NCI-H1930 (cell line): ENCODE measurements at places on chromosomes 1 and 21.

DNA sequence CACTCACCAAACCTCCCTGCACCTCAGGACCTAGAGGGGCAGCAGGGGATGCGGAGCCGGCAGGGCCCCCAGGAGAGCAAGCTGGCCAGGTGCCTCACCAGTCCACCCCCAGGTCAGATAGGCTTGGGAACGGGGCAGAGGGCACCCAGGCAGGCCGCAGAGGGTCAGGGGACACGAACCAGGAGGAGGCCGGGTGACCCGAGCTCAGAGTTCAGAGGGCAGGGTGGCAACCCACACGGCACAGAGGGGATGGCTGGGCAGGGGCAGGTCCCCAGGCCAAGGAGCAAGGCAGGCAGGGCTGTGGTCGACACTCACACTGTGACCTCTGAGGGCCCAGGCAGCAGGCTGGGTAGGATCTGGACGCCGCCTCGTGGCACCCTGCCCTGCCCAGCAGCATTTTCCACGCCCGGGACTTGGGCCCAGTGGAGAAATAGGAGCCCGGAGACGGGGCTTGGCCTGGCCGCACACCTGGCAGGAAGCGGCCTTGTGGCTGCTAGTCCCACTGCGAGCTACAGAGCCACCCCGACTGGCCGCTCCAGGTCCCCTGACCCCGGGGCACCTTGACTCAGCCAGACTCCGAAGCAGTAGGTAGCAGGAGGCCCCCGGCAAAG, 5.3 kb downstream of the DVL1 start:
- no peak for DNase-seq

- no peak for DNase-seq
Observed at GRCh38 chr21:22056904-22057303, 1058.7 kb downstream of the NCAM2 start.

DNA sequence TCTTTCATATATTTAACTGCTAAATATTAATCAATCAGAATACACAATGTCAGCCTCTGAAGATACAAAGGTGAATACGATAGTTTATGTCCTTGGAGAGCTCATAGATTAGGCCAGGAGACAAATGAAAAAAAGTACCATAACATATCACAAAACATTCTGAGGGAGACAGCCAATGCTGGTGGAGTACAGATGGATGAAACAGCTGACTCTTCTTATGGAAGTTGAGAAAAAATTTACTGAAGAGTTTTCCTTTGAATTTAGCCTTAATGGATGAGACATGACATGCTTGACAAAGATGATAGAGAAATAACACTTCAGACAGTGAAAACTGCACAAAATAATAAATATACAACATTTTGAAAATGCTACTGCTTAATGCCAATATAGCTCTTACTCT, 193.5 kb downstream of the PDE4B start:
- no peak for DNase-seq

GRCh38 chr1:90710579-90711536, 6.2 kb downstream of the BARHL2 start:
- DNase-seq = no peak

DNA sequence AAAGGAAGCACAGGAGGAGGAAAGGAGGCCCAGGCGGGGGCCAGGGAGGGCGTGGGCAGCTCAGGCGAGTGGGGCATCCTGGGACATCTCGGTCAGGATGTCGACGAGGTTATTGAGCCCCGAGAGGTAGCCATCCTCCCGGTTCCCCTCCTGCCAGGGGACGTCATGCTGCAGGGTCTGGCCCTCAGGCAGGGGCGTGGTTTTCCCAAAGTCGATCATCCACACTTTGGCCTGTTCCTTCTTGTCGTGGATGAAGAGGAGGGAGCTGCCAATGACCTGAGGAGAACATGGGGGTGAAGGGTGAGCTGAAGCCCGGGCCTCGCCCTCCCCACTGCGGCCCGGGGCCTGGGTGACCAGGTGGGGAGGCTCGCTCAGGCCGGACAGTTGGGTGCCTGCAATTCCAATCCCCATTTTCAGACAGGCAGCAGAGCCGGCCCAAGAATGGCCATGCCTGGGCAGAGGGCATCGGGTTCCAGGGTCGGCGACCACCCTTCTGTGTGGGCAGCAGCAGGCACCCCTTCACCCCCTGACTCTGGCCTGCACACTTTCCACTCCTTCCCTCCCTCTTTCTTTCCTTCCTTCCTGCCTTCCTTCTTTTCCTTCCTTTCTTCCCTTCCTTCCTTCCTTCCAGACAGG, 86.2 kb downstream of the STUM start:
- DNase-seq = no peak

DNA sequence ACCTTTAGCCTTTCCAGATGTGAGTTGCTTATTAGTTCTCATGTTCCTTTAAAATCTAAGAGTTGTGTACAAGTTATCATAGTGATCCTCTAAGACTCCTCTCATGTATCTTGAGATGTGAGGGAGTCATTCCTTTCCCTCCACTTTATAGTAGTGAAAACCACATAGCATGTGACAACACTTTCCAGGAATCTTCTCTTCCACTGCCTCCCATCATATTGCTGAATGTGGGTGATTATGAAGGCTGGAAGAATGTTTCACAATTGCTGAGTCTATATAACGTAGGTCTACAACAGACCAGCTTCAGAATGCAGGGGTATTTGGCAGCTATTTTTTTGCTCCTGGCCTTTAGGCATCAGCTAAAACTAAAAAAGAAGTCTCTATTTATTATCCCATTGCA, 44.7 kb upstream of the LRRC7 start:
- DNase-seq = no peak

DNA sequence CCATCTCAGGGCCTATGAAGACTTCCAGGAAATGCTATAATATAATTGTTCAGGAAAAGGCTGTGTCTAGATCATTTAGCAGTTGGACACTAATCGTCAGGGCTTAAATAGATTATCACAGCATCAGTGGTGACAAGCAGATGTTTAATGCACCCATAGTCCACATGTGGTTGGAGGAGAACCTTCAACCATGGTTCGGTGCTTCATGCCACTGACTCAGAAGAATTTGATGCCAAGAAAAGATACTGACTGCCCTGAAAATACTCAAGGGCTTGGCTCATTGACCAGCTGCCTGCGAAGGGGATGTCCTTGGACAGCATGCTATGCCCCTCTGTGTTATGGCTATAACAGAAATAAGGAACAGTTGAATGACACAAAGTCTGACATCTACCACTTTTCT, 175.7 kb downstream of the HHIPL2 start:
- no peak for DNase-seq

GRCh38 chr1:202212787-202213186, 19.2 kb downstream of the LGR6 start:
- no peak for DNase-seq

- no peak for DNase-seq
Observed at GRCh38 chr1:43284546-43285110, 753 bp downstream of the C1orf210 start.

DNA sequence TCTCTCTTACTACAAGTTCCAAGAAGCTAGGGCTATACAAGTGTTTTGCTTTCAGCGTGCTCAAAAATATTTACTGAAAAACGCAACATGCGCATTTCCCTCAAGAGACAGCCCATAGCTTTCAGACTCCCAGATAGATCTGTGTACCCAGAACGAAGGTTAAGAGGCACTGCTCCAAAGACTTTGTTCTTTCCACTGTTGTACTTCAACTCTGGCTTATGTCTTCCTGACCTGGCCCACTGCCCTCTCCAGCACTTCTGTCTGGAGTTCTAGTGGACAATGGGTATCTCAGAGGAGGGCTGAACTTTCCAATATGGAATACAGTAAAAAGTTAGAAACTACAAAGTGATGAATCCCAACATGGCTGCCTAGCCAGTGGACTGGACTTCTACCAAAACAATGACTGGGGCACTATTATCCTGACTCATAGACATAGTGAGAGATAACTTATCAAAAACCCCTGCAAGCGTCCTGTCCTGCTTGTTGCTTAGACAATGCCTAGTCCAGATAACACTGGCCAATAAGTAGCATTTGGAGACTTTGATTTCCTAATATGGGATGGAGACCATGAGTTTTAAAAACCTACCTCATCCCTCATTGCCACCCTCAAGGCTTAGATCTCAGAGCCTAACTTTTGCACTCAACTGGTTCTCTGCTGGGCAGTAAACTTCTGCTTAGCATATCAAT, 8.8 kb upstream of the ADAR start:
- DNase-seq = no peak

DNA sequence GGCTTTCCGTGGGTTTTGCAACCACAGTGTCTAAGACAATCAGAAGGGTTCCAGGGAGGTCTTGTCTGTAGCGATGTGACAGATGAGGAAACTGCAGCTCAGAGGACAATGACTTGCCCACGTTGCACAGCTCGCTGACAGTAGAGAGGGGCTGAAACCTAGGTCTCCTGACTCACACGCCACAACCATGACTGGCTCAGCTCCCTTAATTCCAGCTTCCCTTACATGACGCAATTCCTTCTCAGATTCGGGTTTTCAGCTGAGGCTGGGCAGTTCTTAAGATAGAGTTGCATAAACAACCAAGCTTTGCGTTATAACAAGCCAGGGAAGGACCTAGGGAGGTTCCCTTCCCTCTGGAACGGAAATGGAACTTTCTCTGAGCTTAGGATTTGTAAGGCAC, 36.3 kb downstream of the DHCR24 start:
- DNase-seq = no peak

GRCh38 chr1:147334292-147334691, 91.8 kb downstream of the CHD1L start:
- DNase-seq = no peak

GRCh38 chr1:25771221-25772114, 28.5 kb upstream of the SELENON start:
- DNase-seq = no peak

- no peak for DNase-seq
Observed at GRCh38 chr1:98559291-98559690, 102.2 kb upstream of the SNX7 start.

GRCh38 chr1:149962736-149963135, 26.1 kb upstream of the MTMR11 start:
- DNase-seq = no peak

GRCh38 chr1:36864182-36864822, 170.0 kb downstream of the GRIK3 start:
- peak; percentile 40 for DNase-seq

- peak; percentile 35 for DNase-seq
Observed at GRCh38 chr1:100387657-100388350, 35.5 kb downstream of the CDC14A start.

- no peak for DNase-seq
Observed at GRCh38 chr1:45938029-45938428, 134.6 kb downstream of the MAST2 start.

DNA sequence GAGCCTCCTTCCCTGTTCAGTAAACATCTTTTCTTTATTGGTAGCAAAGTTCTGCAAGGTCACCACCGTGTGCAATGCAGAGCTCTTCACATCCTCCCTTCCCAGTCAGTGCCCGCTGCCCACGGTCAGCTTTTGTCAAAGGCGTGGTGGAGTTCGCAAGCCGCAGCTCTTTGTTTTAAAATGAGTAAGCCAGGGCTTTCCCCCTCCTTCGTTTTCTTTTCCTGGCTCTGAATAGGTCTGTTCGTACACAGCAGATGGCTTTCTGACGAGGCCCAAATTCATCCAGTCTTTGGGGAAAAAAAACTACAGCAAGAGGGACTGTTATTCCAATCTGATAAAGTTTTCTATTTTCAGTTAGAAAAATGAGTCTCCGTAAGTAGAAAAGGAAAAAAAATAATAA, 153.2 kb downstream of the LRIG2 start:
- no peak for DNase-seq

DNA sequence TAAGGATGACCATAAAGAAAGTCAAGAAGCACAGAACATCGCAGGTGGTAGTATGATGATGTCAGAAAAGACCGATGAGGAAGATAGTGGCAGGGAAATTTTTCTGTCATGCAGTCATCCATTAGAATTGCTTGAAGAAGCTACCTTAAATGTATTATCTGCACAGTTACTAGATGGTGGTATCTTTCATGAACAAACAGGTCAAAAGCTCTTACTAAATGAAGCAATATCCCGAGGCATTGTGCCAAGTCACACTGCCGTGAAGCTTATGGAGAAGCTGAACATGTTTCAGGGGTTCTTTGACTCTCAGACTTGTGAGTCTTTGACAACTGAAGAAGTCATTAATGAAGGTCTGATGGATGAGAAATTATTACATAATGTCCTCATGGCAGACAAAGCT, 128.8 kb downstream of the MACF1 start:
- no peak for DNase-seq

GRCh38 chr1:230220478-230220877, 153.4 kb downstream of the GALNT2 start:
- DNase-seq = no peak

GRCh38 chr1:101957771-101958170, 39.0 kb downstream of the OLFM3 start:
- DNase-seq = no peak

GRCh38 chr1:26035203-26035958, 10.5 kb downstream of the SLC30A2 start:
- DNase-seq = peak; percentile 81

- no peak for DNase-seq
Observed at GRCh38 chr1:1358433-1359271, at the start of gene MXRA8. Gene MXRA8, minus strand, starts transcription at chr1:1358555. Its CDS starts 51 bp downstream, at chr1:1358504.

GRCh38 chr21:31888936-31889371, 16.1 kb downstream of the HUNK start:
- no peak for DNase-seq

DNA sequence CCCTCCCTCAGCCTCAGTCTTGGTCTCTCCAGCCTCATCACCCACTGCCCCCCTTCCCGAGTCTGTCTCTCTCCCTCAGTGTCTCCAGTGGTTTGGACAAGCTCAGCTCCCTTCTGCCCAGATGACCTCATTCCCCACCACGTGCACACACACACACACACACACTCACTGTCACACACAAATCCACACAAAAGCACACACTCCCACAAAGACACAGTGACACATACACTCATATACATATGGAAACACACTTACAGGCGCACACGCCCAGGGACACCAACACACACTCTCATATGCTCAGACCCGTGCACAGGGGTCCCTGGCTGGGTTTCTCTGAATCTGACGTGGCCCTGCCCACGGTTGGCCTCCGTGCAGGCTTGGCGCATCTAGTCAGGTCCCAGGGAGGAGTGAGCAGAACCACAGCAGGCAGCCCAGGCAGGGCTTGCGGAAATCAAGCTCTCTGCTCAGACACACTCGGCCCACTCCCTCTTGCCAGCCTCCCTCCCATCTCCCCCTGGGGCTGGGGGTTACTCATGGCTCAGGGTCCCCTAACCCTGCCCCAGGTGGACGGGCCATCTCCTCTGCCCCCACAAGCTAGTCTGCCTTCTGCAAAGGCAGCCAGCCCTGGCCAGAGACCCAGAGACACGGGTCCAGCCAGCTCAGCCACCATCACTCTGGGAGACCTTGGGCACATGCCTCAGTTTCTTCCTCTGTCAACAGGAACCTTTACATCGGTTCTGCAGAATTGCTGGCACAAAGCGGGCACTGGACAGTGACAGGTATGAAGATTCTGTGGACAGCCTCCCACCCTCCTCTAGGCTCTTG, 38.5 kb upstream of the FAM131C start:
- DNase-seq = no peak

DNA sequence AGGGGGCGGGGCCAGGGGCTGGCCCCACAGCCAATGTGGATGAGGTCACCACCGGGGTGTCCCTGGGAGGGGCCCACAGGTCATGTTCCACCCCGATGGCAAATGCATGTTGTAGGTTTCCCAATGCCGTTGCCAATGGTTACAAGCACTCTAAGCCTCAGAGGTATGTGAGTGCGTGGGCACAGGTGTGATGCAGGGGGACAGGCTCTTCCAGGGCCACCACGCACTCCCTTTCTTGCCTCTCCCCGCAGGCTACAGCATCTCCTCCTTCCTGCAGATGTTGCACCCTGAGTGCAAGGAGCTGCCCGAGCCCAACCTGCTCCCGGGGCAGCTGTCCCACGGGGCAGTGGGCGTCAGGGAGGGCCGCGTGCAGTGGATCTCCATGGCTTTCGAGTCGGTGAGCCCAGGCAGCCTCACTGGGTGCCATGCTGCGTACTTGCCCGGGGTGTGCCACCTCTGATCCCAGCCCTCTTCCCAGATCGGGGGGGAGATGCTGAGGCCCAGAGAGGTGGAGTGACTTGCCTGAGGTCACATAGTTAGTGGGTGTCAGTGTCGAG, 52.4 kb downstream of the DISP3 start:
- no peak for DNase-seq
